Right ventricle myocardium inferior (tissue), 1 donor: ENCODE measurements at places on chromosomes 1 and 21. TPM values are rescaled to one million over a fixed set of nuclear protein-coding genes. Genes with fewer than 3 reads are reported as not detected.

HPCA gene
- not detected for total RNA-seq

- peak; percentile 73 for DNase-seq
Measured at GRCh38 chr1:906600-907420, 16.9 kb upstream of the SAMD11 start.

RHBDL2 gene
- 0.14 TPM for total RNA-seq

DNA sequence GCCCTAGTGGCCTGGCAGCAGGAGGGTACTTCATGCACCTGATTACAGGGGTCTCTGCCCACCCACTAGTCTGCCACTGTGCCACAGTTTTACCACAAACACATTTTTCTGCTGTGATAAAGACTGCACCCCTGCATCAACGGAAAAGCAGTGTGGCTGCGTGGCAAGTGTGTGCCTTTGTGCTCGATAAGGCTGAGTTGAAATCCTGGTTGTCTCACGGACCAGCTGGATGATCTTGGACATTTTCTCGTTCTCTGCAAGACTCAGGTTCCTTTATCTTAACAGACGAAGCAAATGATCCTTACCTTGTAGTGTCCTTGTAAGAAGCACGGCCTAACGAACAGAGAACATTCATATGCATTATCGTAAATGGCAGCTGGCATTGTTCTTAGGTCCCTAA lies 10.2 kb downstream of the GRHL3 start:
- no peak for DNase-seq

GADD45A gene
- 53.8 TPM for total RNA-seq

GRCh38 chr1:168623003-168623828 lies 46.8 kb downstream of the XCL1 start:
- DNase-seq, result no peak

NSL1 gene
- 26.7 TPM for total RNA-seq

DNA sequence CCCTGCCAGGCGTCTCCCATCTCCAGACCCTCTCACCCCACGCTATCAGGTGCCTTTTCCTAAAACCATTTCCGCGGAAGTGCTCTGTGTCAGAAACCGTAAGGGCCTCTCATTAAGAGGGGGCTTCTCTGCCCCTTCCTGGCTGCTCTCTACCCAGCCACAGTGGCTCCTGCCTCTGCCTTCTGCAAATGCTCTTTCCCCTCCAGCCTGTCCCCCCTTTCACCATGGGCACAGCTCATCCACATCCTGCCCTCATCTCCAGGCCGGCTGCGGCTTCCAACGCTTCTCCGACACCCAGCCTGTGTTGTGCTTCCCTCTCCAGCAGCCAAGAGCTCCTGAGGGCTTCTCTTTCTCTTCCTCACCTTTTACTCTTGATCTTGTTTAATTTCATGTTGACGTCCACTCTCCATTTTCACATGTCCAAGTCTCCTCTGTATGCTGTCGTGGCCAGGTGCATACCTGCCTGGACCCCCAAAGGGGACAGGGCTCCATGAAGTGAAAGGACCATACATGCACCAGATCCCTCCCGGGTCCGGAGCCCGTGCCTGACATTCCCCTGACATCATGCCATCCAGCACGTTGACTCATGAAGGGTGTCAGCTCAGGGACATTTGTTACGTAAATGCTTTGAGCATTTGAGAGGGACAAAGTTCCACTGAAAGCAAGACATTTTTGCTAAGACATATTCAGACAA lies 306.5 kb downstream of the AJAP1 start:
- peak; percentile 45 for DNase-seq

DNA sequence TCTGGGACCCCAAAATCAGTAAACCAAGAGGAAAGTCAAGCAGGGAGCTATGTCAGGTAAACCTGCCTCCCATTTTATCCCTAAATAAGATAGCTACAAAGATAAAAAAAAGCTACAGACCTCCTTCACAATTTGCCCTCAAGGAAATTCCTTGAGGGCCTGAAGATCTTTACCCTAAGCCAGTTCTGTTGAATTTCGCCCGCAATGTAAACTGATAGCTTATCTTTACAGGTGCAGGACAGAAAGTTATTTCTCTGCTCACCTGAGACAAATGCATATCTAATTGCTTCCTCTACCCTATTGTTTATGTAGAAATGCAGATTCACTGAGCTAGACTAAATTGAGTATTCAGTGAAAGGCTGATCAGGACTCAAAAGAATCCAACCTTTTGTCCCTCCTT lies 153.4 kb upstream of the CHRM3 start:
- DNase-seq, result no peak

- DNase-seq, result no peak
Measured at GRCh38 chr1:87147851-87148250, 180.8 kb upstream of the LMO4 start.

GRCh38 chr1:159931101-159931794 lies 5.9 kb upstream of the TAGLN2 start:
- DNase-seq, result no peak

OR2T11 gene
- not detected for total RNA-seq

GRCh38 chr1:207241164-207241934 lies 80.1 kb upstream of the CD55 start:
- DNase-seq, result no peak

- no peak for DNase-seq
Measured at GRCh38 chr1:24996456-24996855, 66.4 kb upstream of the RUNX3 start.

GRCh38 chr1:1211541-1212441 lies 2.2 kb downstream of the TNFRSF4 start:
- peak; percentile 41 for DNase-seq

DNA sequence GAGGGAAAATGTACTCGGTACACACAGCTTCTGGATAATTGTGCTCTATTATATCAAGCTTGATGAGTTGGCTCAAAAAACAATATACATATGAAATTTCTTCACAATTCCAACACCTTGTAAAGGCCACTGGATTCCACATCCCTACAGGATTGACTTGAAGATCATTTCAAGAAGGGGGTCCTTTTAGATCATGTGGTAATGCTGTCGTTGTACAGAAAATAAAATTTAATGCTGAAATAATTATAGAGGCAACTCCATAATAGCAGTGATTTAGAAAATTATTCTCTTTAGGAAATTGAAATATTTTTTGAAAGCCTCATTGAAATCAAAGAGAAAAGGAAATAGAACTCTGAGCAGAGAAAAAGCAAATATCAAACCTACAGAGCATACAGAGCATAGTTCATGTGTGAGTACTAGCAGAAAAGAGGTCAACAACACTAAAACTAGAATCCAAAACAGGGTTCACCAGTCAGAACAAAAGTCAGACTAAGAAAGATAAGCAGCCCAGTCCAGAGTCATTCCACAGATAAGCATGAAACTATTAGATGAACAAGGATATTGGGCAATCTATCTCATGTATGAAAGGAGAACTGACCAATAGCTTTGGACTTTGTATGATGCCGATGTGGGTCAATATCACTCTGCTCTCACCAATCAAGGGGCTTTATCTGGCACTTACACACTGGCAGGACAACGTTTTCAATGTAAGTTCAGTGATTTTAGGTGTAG lies 79.5 kb upstream of the PALMD start:
- DNase-seq, result no peak

SAMSN1 gene
- total RNA-seq, result 2.4 TPM

GRCh38 chr1:206979379-206980043 lies 9.3 kb upstream of the FCAMR start:
- DNase-seq, result no peak

RAP1A gene
- 107 TPM for total RNA-seq

IL23R gene
- total RNA-seq, result not detected

- no peak for DNase-seq
Measured at GRCh38 chr1:220711056-220711809, 21.1 kb downstream of the C1orf115 start.

DNA sequence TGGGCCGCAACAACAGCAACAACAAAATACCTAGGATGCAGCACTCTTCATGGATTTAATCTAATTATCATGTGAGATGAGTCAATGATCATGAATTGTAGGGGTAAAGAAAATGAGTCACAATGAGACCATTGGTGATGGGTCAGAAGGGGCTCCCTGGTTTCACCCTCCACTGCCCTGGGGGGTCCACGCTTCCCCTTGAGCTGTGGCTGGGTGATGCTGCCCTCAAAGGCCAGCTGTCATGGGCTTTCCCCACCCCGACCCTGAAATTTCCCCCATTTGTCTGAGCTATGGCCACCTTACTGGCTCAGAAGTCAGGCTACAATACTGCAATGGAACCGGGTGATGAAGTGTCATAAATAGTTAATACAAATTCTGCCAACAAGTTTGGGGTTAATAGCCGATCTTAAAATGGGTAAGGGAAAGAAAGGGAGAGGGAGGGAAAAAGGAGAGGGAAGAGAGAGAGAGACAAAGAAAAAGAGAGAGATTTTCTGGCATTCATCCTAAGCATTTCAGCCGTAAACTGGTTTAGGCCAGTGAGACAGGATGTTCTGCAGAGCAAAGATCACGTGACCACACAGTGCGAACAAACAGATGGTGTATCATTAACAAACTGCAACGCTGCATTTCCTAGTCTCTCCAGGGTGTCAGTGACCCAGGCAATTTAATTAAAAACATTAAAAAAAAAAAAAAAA lies 143.4 kb upstream of the ERRFI1 start:
- no peak for DNase-seq

DNA sequence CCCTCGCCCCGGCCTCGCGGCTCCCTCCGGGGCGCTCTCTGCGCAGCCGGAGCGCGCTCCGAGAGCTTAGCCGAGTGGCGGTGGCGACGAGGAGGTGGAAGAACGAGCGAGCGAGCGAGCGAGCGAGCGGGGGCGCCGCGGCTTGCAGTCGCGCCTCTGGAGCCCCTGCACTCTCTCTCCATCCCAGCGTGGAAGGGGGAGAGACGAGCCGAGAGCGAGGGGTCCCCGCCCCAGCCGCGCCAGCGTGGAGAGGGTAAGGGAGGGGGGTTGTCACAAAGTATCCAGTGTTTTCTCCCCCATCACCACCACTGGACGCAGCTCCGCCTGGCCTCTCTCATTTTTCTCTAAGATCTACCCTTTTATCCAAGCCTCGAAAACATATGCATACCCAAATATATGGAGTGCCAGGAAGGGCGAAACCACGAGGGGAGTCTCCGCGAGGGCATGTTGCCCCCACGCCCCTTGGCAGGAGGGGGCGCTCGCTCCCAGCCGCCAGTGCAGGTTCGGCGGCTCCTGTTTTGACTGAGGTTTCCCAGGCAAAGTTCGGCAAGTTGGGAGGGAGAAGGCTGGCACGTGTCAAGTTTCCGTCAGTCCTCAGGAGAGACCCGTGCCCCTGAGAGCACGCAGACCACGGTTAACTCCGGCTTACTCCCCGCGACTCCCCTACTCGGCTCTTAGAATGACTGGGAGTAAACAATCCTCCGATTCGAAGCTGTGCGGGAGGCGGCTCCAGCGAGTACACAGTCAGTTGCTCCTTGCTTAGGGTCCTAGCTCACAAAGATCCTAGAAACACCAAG lies 569 bp upstream of the DAB1 start:
- DNase-seq, result no peak

FCRL2 gene
- not detected for total RNA-seq

DNA sequence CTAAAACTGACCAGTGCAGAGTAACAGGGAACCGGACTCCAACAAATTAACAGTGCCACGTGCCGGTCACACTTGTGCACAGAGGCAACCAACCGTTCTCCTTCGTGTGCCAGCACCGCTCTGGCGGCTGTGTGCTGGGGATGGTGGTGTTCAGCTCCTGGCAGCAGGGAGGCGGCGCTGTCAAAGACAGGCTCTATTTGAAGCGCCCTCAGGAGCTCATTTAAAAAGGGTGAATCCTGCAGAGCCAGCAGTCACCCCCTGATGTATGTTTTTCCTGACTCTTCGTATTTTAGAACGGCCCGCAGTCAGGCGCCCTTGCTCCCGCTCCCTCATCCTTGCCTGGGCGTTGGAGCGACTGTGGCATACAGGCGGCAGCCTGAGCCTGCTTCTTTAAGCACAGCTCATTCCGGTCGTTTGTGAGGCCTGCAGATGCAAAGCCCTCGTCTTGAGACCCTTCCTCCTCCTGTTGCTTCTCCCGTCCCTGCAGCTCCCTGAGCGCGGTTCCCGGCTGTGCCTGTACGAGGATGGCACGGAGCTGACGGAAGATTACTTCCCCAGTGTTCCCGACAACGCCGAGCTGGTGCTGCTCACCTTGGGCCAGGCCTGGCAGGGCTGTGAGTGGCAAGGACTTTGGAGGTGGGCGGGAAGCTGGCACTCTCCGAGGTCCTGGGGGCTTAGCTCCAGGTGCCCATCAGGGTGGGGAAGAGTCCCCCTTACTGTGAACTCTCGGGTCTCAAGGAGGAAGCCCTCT lies 1.1 kb downstream of the DFFB start:
- no peak for DNase-seq

- peak; percentile 13 for DNase-seq
Measured at GRCh38 chr1:16219968-16220500, 7.6 kb upstream of the ARHGEF19 start.

DNA sequence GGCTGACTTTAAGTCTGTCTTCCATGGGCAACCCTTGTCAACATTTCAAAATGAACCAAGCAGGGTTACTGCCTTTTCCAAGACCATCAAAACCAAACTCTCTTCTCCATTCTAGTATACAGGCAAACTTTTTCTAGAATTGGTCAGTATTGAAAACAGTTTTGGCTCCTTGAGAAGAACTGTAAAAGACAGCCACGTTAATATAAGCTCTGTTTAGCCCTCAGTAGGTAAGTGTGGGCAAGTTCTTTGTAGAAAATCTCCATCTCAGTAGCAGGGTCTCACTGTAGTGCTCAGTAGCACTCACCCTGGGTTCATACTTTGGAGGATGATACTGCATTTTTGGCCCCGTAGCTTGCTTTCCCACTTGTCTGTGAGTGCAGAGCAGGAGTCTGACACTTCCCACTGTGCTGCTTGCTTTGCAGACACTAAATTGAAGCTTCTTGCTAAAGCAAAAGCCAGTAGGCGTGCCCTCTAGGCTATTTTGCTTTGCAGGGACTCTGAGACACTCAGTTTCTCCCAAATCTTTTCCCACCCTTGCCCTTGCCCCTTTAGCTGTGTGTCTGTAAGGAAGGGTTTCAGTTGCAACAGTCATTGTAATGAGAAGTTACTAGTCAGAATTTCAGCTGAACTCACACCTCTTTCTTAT lies 34.3 kb upstream of the CACYBP start:
- no peak for DNase-seq

DNA sequence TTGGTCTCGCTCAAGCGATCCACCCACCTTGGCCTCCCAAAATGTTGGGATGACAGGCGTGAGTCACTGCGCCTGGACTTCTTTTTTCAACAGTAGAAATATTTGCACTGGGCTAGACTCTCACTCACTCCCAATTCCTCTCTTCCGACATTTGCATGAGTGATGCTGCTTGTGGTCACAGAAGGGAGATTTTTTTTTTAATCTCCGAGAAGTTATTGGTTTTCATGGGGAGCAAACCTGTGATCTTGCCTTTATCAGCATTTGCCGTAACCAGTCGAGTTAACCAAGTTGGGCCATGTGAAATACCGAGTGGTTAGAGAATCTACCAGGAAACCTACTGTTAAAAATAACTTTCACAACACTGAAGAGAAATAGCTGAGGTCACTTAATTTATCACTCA lies 21.1 kb downstream of the ERG start:
- no peak for DNase-seq

LYSMD1 gene
- total RNA-seq, result 12.3 TPM
